ENCODE measurements at places on chromosomes 6 and 20.

DNA sequence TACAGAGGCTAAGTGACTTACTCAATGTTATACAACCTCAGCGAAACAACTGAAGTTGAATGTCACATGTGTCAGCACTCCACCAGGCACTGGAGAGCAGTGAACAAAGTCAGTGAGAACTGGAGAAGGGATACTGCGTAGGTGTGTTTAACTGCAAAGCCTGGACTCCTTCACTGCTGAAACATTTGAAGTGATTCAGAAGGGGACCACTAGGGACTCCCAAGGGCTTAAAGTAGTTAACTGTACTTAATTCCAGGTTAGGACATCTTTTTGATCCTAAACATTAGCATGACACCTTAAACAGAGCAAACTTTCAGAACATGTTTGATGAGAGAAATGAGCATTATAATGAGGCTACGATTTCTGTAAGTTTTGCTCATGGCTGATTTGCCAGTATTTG is 45.0 kb upstream of the ZBTB24 start:
- no peak for DNase-seq

DNA sequence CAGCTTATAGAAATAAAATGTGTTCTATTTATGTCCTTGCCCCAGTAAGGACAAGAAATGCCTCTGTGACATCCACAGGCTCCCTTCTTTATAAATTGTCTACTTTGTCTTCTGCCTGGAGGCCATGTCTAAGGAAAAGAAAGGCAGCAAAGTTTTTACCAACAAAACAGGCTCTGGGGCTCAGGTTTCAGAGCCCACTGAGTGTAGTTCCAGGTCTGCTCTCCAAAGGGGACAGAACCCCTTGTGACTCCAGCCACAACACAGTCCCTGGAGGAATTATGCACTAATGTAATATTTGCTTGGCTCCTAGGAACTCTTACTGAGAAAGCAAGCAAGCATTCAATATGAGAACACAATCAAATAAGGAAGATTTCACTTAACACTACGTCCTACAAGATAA is 80.1 kb downstream of the PAK5 start:
- no peak for DNase-seq

DNA sequence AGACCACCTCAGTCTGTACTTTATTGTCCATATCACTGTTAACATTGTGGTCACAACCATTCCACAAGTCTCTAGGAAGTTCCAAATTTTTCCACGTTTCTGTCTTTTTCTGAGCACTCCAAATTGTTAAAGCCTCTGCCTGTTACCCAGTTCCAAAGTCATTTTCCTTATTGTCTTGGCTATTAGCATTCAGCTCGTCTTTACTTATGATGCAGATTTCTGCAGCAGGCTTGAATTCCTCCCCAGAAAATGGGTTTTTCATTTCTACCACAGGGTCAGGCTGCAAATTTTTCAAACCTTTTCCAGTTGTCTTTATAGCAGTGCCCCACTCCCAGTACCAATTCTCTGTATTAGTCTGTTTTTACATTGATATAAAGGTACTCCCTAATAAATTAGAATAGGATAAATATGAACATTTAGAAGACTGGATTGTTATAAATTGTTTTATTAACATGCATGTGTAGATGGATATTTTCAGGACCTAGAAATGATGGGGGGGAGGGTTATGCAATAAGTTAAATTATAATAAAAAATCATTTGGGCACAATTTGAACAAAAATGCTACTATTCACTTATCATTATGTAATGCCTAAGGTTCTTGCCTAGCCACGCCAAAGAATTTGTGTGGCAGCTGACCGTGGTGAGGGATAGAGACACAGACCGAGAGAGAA is 595.3 kb upstream of the ADGRB3 start:
- DNase-seq = no peak

- DNase-seq = no peak
These were observed 32.8 kb upstream of the ENPP5 start for GRCh38 chr6:46203391-46204177.

DNA sequence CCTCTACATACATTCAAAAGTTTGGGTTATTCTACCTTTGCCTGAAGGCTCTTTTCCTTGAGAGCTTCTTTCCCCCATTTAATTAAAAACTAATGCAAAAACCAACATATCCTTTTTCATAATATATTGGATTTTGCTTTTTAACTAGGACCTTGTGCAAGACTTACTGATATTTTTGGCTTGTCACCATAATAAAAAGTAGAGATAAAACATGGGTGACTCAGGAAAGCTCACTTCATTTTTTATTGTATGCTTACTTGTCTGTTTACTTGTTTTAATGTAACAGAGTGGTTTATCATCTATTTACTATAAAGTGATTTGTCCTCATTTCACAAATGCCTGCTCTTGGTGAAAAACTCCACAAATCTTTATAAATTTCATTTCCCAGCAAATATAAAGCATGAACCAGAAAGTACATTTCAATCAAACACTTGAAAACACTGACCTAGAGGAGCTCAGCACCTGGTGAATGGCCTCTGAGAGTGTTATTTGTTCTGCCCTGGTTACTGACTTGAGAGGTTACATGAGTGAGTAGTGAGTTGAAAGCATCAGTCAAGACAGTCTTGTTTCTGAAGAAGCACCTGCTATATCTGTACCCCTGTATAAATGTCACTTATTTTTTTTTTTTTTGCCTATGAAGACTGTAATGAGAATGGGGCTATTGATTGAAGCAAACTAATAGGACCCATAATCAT is 20.8 kb downstream of the ADGRG6 start:
- no peak for DNase-seq

DNA sequence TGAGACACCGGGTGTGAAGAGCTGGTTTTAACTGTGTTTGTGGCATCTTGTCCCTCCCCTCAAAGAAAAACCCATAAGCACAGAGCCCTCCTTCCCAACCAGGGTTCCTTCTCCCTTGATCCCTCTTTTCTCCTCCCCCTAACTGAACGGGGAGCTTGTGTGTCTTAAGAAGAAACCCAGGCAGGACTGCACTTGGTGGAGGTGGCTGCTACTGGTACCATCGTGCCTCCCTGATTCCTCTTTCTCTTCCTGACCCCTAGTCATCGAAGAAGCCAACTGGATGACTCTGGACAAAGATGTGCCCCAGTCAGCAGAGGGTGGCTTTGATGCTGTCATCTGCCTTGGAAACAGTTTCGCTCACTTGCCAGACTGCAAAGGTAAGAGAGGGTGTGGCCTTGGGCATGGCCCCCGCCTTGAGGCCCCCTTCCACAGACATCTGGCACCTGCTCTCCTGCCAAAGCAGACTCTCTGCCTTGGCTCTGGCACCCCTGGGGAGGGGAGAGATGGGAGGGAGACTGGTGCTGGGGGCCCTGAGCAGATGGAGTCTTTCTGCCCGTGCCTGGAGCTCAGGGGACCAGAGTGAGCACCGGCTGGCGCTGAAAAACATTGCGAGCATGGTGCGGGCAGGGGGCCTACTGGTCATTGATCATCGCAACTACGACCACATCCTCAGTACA is 2.1 kb downstream of the GNMT start:
- no peak for DNase-seq

DNA sequence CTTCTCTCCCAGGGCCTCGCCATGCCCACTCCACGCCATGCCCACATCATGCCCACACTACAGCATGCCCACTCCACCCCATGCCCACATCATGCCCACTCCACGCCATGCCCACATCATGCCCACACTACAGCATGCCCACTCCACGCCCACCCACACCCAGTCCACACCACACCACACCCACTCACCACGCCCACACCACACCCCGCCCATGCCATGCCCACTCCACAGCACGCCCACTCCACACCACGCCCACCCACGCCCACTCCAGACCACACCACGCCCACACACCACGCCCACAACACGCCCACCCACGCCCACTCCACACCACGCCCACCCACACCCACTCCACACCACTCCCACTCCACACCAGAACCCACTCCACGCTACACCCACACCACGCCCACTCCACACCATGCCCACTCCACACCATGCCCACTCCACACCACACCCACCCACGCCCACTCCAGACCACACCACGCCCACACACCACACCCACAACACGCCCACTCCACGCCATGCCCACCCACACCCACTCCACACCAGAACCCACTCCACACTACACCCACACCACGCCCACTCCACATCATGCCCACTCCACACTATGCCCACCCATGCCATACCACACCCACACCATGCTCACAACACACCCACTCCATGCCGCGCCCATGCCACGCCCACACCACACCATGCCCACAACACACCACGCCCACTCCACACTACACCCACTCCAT is 88.6 kb downstream of the ERMARD start:
- no peak for DNase-seq

GRCh38 chr20:20411836-20412235 is 43.9 kb downstream of the INSM1 start:
- peak; percentile 23 for DNase-seq

DNA sequence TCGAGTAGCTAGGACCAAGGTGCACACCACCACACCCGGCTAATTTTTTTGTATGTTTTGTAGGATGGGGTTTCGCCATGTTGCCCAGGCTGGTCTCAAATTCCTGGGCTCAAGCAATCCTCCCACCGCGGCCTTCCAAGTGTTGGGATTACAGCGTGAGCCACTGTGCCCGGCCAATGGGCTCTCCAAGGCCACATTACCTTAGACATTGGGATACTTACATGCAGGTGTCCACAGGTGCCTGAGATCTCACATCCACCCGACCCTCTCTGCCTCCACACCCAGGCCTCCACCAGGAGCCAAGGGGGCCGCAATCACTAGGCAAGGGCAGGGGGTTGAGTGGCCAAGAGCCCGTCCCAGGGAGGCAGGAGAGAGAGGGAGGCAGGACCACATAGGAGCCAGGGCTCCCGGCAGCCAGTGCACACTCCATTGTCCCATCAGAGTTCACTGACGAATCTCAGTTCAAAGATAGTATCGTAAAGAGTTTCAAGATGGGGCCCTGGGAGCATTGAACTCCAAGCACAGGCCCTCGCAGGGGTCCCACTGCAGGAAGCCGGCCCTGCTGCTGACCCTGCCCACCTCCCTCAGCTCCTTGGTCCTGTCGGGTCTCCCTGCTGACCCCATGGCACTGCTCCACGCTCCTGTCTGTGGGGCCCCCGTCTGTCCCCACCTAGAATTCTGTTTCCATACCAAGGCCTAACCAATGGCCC is 55.3 kb downstream of the SSR1 start:
- no peak for DNase-seq

- no peak for DNase-seq
These were observed 737.9 kb upstream of the SLC35B3 start for GRCh38 chr6:9173229-9173628.

DNA sequence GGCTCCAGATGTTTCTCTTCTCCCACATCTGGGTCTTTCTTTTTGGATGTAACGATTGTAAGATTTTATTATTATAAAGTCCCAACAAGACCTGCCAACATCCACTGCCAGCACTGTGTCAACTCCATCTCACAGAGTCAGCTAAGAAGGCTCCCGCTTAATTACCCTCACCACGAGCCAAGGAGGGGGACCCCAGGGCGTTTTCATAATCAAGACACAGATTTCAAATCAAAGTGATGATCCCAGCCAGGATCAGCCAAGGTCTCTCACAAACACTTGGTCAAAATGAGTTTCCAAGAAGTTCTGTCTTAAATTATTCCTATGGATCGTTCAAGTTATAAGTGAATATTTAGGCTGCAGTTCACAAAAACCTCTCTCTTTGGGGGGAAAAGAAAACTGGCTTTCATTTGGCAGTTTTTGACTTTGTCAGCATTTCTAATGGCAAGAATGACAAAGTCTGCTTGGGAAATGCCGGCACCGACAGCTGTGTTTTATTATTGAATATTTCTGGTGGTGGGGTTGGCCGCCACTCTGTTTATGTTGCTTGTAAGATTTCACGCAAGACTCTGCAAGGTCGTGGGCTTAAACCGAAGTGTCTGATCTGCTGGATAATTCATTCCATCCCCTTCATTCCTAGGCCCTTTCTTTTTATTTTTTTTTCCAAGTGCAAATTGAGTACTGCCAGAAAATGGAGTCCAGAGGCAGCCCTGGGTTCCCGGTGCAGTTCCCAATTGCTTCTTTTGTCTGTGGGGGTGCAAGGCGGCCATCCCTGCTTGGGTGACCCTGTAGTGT is 170.2 kb upstream of the PMEPA1 start:
- DNase-seq = no peak

- DNase-seq = no peak
These were observed 12.3 kb upstream of the RAET1L start for GRCh38 chr6:150037526-150038201.

DNA sequence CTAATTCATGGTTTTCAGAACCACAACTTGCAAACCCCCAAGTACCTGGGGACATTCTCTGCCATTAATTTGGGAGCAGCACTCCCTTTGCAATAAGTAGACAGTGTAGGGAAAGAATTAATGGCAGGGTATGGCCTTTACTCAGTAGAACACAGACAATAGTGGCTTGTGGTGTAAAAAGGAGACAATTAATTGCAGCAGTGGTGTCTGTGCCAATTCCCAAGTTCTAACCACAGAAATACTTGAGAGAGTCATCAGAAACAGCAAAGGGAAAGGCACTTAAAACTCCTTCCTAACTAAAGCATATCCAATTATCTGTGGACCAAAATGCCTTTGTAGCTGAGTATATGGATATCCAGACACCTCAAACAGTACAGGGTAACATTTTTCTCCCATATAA is 257.6 kb upstream of the POU3F2 start:
- DNase-seq = no peak

DNA sequence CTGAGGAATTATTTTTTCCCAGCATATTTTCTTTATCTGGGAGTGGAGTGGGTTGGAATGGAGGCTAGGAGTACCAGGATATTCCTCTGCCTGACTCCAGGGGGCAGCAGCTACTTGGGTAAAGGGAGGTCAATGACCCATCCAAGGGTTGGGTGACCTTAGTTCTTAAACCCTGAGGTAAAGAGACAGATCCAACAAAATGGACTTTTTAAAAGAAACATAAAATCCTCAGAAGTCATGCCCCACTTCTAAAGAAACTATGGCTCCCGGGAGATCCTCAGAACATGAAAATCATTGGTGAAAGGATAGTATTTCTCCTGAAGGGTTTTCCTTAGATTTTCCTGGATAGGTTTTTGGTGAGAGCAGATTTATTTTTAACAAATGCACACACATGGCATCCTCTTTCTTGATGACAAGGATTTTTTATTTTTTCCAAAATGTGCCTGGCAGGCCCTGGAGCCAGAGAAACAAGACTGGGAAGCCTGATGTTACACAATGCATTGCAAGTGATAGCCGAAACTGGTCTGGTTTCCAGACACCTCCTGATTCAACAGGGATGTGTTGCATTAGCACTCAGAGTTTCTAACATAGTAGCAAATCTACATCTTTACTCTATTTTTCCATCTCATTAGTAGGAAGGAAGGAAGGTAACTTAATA is 240.9 kb upstream of the BTBD3 start:
- DNase-seq = peak; percentile 64

- no peak for DNase-seq
These were observed 36.9 kb downstream of the E2F3 start for GRCh38 chr6:20438462-20439070.

DNA sequence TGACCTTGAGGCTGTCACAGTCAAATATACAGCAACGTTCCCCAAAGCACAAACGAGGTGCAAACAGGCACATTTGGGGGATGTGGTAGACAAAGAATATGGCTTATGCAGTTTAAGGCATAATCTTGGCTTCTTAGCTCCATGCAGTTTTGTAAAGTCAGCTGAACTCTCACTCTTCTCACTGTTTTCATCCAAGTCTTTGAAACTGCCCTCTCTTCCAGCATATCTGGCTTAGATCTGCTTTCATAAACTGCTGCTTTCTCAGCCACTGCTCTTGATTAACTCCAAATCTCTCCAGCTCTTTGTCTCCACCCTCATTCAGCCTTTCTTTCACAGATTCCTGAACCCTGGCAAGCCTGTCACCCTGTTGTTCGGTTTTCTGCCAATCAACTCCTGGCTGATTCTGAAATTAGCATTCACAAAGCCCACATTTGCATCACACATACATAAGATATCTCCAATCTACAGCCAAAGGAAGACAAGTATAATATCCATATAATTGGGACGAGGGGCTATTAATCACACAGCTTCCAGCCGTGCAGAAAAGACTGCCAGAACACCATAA is 301.1 kb upstream of the RNF217 start:
- DNase-seq = no peak

All from cerebellar nuclear complex (tissue), 1 donor.